Stimulated activated CD8-positive, alpha-beta memory T cell treated with anti-CD3 and anti-CD28 coated beads, Interleukin-2, amount 100 ng/mL, for 48 hours (primary cell): ENCODE measurements at places on chromosomes 11 and 22.

GRCh38 chr11:87361891-87362290 is 324.2 kb downstream of the TMEM135 start:
- no peak for DNase-seq

DNA sequence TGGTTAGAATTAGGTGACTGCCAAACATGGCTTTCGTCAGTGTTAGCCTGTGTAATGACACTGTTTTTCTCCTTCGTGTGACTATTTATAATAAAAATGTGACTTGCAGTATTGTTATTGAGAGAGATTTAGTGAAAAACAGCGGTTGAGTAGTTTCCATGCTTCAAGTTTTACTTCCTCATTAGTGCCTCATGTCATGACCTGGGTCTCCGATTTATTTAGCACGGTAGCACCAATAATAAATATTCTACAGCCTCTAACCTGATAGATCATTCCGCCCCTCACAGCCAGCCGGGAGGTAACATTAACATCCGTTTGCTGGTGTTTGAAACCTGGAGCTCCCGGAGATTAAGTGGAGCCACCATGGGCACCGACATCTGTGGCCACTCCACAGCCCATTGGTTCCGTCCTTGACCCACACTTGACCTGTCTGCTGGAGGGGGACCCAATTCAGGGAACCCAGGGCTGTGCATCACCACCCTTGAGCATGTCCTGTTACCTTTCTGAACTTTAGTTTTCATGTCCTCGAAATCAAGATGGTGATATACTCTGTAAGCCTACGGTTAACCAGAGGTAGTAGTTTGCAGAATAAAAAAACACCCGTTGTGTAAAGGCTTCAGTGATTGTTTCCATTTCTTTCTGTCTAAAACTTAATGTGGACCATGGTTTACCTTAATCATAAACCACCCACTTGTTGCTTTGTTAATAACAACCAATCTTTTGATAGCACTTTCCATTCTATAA is 104.1 kb downstream of the ATXN10 start:
- no peak for DNase-seq

GRCh38 chr22:19121631-19122142 is 525 bp downstream of the DGCR2 start:
- DNase-seq = peak; percentile 26

- DNase-seq = no peak
Measured at GRCh38 chr11:117495357-117495756, 167.7 kb downstream of the CEP164 start.

GRCh38 chr11:116696381-116696941 is 76.3 kb downstream of the BUD13 start:
- no peak for DNase-seq

- no peak for DNase-seq
Measured at GRCh38 chr22:50169181-50169759, 1.3 kb upstream of the PANX2 start.

- no peak for DNase-seq
Measured at GRCh38 chr11:727281-727701, 20.0 kb upstream of the TALDO1 start.

DNA sequence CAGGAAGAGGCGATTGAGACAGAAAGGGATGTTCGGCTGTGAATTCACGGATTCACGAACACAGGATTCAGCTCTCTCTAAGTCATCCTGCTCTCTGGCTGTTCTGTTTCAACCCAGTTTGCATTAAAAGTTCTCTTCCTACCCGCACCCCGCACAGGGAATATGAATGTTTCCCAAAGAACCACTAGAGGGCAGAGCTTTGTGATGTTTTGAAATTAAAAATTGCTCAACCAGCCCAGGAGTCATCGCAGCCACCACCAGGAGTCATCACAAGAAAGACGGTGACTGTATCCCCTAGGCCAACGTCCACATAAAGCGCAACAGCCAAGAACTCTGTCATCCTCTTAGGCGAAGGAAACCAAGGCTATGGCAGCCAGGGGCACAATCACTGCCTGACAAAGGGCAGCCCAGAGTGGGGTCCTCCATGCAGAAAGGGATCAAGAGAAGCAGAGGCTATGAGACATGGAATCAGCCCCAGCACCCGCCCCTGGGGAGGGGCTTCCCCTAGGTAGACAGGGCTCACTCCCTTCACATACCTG is 122.4 kb downstream of the WT1 start:
- DNase-seq = peak; percentile 24

DNA sequence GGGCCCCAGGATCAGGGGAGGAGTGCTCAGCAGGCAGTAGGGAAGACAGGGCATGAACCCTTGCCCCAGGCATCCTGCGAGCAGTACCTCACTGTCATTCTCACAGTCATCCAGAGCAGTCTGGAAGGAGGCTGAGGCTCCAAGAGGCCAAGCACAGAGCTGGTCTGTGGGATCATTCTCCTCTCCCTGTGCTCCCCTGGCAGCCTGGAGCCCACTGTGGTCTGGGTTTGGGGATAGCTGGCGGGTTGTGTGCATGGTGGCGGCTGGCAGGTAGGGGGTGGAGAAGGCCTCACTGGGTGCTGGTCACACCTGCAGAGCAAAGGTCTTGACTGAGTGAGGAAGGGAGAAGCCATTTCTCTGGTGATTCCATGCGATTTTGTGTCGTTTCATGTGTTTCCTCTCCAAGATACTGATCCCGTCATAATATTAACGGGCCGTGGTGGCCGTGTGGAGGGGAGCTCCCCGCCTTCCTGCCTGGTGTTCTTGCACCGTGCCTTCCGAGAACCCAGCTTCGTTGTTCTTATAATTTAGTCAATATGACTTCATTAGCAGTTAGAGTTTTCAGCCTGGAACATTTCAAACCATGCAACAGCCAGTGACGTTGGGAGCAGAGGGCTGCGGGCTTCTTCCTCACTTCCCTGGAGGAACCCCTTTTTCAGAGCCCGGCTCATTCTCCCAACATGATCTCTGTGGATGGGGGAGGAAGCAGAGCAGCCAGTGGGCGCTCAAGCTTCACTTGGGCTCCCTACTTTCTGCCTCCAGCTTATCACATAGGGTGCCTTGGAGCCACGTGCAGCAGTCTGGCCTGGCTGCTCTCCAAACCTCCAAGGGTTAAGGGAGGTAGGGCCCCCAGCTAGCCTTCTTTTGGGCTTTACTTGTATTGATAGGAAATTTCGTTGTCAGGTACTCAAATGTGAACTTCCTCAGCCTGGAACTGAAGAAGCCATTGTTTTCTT is 20.8 kb upstream of the ADORA2A start:
- no peak for DNase-seq

DNA sequence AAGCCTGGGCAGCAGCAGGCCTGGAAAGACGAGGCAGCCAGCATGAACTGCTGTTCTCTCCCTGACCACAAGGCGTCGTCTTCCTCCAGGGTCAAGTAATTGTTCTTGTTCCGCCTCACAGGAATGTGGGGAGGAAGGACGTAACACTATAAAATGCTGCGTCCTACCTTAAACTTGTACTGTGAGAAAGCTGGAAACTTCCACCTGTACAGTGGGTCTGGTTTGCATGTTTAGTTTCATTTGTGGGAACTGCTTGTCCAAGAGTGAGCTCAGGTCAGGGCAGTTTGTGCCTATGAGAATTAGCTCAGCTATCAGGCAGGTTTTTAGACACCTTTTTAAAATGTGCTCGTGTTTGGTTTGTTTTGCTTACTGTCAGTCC is 55.2 kb downstream of the PANX1 start:
- DNase-seq = peak; percentile 2

- DNase-seq = no peak
Measured at GRCh38 chr11:119342362-119343130, 1.9 kb upstream of the C1QTNF5 start.

DNA sequence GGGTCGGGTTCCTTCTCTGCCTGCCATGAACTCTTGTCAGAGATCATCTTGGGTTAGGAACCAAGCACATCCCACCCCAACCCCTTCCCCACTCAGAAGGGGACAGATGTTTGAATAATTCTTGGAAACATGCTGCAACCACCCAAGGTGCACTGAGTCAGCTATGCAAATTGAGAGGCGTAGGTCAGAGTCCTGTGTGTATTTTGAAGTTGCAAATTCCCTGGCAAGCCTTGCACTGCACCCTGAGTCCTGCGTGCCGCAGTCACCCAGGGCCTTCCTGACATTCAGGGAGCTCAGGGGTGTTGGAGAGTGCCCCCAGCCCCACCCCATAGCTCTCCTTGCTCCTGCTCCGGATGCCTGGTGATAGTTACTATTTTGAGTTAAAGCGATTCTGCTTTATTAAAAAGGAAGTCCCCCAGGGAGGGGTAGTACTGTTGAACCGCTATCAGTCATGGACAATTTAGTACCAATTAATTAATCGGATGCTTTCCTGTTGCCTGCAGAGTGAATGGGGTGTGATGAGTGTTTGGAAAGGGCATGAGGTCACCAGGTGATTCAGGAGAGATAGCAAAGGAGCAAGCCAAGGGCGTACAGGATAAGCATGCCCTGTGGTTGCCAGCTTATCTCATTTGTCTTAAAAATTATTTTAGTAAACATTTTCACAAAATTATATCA is 123.7 kb downstream of the GRIK4 start:
- no peak for DNase-seq

DNA sequence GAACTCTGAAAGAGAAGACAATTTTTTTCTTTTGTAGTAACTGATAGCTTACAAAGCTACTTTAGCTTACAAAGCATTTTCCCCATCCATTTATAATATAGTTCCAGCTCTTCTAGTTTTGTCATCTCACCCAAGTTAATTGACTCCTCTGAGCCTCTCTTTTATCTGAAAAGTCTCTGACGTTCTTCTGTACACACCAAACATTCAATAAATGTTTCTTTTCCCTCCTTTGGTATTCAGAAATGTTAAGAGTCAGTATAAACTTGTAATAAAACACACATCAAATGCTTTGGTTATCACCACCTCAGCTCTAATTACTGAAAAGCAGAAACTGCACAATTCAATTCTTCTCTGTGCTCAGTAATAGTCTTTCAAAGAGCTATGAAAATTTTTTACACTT is 5.9 kb downstream of the CCDC90B start:
- no peak for DNase-seq

DNA sequence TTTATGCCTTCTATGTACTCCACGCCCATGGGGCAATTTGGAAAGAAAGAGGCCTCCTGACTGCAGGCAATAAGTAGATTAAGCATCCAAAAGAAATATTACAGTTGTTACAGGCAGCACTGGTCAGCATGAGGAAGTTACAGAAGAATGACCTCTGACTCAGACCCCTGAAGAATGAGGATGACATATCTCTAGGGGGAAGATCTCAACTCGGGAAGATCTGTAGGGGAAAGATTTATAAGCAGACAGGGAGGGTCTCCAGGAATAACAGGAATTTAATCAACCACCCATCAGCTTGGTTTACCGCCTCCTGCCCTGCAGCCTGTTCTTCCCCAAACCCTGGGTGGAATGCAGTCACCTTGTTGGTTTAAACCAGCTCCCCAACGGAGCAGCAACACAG is 58.0 kb downstream of the RCN1 start:
- no peak for DNase-seq

DNA sequence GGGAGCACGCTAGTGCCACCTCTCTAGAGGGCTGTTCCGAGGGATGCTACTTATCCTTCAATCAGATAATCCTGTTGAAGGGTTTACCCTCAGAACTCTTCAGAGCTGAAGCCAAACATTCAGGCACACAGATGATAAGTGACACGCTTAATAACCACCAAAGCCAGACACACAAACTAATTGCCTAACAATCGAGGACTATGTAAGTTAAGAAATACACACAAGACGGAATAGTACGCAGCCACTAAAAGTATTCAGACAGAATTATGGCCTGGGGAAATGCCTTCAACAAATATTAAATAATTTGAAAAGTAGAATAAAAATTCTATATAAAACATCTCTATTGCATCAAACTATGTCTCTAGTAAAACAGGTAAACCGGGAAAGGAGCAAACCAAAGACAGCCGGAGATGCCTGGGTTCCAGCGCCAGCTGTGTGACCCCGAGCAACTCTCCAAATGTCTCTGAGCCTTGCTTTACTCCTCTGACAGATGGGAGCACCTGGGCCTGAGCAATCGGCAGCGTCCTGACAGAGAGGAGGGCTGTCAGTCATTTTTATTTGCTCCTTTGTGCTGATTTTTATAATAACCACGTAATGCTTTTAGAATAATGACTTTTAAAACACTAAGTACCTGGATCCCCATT is 11.3 kb downstream of the LRFN4 start:
- DNase-seq = no peak

DNA sequence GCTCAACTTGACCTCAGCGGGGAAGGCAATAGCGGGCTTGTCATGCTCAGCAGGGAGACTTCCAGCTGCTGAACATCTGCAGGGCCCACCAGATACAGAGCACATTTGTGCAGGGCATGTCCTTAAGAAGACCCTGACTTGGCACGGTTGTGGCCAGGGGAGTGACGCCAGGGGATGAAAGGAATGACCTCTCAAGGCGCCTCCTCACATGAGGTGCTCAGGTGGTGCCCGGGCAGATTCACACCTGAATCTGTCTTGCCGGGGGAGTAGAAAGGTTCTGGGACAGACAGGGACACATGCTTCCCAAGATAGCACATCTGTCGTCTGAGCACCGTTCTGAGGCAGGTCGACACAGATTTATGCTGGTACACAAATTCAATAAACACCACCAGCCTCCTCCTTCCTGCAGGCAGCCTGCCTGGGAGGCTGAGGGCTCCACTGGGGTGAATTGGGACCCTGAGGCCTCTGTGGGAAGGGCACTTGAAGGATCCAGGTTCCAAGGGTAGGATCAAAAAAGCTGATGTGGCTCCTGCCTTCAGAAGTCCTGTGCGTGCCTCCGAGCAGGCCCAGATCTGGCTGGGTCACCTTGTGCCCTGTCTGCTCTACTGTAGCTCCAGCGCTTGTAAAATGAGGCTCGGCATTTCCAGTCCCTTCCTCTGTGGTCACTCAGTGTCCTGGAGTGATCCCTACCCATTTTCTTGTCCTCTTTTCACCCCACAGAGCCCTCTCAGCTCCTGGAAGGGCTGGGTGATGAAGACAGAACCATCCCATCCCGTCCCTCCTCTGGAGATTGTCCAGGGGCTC is 49.6 kb upstream of the NECTIN1 start:
- no peak for DNase-seq

- DNase-seq = no peak
Measured at GRCh38 chr11:69566001-69566400, 75.0 kb upstream of the CCND1 start.

DNA sequence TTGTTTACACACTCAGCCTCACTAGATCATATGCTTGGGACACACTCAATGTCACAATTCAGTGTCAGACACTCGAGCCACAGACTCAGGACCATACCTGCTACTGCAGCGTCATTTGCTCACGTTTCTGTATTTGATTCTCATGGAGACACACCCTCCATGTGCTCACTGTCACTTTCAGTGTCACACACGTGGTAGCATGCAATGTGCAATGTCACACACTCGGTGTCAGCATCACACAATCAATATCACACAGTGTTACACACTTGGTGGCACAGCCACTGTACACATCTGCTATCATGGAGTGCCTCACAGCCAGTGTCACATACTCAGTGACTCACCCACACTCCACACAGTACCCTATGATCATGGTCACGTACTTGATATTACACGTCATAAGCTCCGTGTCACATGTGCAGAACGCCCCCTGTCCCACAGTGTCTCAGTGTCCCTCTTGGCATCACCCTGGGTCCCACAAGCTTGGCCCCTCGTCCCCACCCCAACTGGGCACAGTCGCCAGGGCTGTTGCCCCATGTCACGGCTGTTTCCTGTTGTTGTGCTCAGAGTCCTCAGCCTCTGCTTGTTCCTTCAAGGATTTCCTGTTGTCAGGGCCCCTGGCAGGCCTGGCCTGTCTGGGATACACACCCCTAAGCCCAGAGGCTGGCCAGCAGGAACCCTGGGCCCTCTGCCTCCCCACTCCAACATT is 49.6 kb downstream of the PDE2A start:
- no peak for DNase-seq
